Effector CD4-positive, alpha-beta T cell (primary cell): ENCODE measurements at places on chromosomes 12 and 14.

DNA sequence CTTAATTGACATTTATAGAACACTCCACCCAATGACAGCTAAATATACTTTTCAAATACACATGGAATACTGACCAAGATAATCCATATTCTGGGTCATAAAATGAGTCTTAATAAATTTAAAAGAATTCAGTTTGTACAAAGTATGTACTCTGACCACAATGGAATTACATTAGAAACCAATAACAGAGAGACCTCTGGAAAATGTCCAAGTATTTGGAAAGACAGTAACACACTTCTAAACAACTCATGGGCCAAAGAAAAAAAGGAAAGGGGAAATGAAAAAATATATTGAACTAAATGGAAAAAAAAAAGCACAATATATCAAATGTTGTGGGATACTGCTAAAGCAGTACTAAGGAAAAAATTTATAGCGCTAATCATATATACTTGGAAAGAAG, 52.0 kb downstream of the CRACR2A start:
- no peak for DNase-seq

DNA sequence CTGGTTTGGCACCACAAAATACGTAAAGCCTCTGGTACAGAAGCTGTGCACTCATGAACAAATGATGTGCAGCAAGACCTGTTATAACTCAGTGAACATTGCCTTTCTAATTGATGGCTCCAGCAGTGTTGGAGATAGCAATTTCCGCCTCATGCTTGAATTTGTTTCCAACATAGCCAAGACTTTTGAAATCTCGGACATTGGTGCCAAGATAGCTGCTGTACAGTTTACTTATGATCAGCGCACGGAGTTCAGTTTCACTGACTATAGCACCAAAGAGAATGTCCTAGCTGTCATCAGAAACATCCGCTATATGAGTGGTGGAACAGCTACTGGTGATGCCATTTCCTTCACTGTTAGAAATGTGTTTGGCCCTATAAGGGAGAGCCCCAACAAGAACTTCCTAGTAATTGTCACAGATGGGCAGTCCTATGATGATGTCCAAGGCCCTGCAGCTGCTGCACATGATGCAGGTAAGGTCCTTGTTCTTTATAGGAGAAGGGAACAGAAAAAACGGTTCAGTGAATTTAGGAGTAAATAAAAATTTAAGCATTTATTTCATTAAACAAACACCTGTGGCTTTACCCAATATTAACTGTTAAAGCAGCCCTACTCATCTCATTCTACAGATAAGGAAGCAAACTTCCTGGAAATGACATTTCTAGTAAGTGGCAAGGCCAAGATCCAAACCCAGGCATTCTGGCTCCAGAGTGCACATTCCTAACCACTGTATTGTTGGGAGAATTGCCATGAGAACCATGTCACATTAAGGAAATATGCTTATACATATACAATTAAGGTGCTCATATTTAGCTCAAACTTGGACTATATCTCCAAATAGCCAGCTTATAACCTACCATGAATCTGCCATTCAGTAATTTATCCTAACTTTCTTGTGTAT, 11.7 kb downstream of the COCH start:
- DNase-seq: no peak

- DNase-seq: no peak
Observed at GRCh38 chr12:73361864-73362230, 1089.7 kb downstream of the TRHDE start.

GRCh38 chr14:54396183-54396492, 669 bp upstream of the CDKN3 start:
- DNase-seq: no peak

GRCh38 chr12:66929121-66929520, 250.2 kb upstream of the GRIP1 start:
- DNase-seq: no peak

DNA sequence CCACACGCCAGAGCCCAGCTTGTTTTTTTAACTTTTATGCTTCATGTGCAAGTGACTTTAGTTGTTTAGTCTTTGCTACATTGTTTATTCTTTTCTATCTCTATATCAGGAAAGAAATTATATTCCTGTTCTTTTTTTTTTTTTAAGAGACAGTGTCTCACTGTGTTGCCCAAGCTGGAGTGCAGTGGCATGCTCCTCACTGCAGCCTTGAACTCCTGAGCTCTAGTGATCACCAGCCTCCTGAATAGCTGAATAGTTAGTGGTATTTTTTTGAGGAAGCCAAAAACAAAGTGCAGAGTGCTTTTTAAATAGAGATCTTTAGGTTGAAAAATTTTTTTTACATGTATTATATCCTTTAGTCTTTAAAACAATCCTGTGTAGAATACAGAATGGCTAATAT, 58.2 kb downstream of the ETNK1 start:
- no peak for DNase-seq

GRCh38 chr12:49346659-49347310, at the start of gene DNAJC22:
TSS of gene DNAJC22 (plus strand) at chr12:49346888. CDS start at chr12:49348873, 1,985 bp downstream.
- no peak for DNase-seq

- no peak for DNase-seq
Observed at GRCh38 chr14:91185721-91186120, 58.8 kb downstream of the GPR68 start.

DNA sequence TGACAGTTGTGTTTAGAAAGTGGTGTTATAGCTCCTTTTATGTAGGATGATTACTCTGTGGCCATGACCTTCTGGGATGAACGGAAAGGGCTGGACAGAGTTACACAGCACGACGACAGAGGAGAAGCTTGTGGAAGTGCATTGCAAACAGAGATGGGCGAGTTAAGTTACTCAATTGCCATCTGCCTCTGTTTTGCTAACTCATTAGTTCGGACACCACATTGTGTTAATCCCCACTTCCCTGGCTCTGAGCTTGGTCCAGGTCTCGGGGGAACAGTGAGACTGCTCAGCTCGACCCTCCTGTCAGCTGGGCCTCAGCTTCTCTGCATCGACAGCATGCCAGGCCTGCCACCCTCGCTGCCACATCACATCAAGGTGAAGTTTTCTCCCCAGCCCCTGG, 408.0 kb downstream of the ZFP36L1 start:
- no peak for DNase-seq
